ENCODE measurements at places on chromosomes 11 and 22.

DNA sequence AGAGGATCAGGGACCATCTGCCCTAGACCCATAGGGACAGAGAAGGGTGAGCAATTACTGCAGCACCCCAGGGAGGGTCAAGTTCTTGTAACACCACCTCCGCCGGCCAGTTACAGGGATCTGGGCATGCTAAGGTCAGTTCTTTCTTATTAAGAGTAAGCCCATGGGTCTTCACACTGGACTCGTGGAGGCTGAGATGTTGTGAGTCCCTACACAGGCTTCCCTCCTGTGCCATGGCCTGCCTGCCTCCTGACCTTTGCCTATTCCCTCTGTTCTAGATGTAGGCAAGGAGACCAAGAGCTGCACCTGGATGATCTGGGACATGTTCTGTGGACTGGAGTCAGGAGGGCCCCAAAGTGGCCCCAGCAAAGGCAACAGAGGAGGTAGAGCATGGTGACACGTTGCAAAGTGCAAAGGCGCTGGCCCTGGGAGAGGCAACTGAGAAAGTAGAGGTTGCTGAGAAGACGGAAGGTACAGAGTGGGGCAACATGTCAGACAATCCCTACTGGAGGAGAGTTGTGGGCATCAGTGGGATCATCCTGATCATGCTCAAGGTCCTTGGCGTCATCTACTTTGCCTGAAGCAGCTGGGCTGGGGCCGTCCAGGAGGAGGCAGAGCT, 16.3 kb upstream of the GNAZ start:
- DNase-seq: no peak

DNA sequence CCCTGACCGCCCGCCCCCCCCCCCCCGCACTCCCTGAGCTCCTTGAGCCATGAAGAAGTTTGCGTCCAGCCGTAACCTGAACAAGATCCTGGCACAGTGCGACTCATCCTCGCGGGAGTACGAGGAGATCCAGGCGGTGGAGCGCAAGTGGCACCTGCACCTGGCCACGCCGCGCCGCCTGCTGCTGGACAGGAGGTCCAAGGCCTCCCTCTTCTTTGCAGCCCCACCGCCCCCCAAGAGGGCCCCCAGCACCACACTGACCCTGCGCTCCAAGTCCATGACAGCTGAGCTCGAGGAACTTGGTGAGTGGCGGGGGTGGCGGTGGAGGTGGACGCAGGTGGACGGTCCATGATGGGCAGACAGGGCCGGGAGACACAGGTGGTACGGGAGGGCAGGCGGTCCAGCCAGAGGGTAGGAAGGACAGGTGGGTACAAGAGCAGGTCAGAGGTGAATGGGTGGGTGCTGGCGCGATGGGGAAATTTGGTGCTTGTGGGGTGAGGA, 32.1 kb upstream of the ACR start:
- DNase-seq: no peak

DNA sequence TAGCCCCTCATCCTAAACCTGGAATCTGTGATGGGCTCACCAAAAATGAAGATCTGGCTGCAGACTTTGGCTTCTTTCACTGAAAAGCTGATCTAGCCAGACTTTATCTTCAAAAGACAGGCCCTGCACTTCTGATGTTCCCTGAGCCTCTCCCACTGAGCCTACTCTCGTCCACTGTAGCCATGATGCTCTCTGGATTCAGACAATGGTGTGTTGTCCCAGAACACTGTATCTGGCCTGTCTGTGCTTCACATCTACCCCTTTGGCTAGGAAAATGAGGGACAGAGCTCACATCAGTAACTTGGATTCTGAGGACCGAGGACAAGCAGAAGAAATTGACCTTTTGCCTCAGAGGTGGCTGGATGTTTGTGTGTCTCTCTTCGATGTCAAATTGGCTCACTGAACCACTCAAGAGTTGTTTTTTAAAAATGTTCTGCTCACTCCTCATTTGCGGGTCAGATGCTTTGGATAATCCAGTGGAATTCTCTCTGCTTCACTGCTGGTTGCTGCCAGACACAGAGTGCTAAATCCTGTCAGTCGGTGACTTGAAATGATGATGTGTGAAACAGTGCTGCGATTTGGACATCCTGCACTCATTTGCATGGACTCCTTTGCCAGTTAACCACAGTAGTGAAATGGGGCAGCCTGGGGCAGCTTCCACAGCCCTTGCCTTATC, 67.5 kb downstream of the ARFGAP2 start:
- no peak for DNase-seq

GRCh38 chr11:70351646-70352045, 46.7 kb upstream of the CTTN start:
- no peak for DNase-seq

GRCh38 chr22:49838771-49839717, 11.4 kb upstream of the BRD1 start:
- DNase-seq: no peak

- no peak for DNase-seq
These were observed 38.0 kb downstream of the CPT1A start for GRCh38 chr11:68803766-68804165.

DNA sequence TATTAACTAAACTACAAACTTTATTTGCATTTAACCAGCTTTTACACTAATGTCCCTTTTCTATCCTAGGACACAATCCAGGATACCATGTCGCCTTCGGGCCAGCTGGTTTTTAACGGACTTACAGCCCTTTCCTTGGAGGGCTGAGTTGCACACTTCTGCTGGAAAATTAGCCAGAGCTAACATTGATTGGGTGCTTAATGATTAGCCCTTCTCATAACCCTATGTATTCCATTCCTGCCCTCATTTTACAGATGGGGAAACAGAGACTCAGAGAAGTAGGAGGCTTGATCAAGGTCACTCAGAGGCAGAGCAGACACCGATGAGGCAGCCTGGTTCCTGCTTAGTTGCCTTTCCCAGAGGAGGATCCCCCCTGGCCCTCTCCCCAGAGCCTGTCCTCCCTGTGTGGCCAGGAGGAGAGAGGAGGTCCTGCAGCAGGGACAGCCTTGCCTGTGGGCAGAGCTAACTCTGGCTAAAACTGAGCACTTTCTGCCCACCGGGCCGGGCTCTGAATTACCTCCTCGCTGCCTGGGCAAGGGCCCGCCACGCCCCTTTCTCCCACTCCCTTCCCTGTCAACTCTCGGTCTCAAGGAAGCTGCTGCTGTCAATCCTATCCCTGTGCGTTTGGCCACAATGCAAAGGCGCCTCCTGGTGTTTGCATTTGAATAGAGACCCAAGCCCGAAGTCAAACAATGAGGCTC, 59.6 kb upstream of the PAX6 start:
- DNase-seq: no peak

DNA sequence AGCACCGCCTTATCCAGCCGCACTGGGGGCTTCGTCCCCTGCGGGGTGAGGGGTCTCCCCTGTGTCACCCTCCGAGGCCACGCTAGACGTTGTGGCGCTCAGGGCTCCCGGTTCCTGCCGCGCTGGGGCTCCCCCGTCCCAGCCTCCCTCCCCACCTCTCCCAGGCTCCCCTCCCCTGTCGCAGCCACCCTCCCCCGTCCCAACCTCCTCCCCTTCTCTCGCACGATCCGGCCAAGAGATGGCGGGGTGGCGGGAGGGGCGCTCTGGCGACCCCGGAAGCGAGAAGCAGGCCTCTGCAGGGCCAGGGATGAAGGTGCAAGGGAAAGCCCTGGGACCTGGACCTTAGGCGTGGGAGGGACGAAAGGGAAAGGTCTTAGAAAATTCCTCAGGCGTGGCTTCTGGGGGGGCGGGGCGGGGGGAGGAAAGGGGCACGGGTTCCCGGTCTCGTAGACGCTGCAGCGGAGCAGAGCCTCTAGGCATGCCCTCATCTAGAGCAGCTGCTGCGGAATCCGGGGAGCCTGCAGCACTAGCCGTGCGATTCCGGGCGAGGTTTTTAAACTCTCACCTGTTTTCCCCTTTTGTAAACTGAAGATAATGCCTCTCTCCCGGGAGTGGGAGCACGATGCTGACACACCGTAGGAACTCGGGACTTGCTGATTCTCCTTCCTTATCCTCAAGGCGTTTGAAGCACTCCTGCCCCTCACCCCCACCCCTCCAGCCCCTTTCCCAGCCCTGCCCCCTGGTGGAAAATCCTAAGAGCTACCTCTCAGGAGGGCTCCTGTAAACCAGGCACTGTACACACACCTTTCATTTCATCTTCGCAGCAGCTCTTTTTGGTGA, 14.4 kb downstream of the KCNJ5 start:
- no peak for DNase-seq

- no peak for DNase-seq
These were observed 3.9 kb downstream of the TAGLN start for GRCh38 chr11:117203069-117203407.

- DNase-seq: no peak
These were observed 167.0 kb downstream of the BUD13 start for GRCh38 chr11:116605543-116606459.

- DNase-seq: no peak
These were observed 121.5 kb downstream of the KCNQ1OT1 start for GRCh38 chr11:2577991-2578928.
